ENCODE measurements at places on chromosomes 13 and 19. TPM values are rescaled to one million over a fixed set of nuclear protein-coding genes. Genes with fewer than 3 reads are reported as not detected.

GRCh38 chr19:55460670-55461258 lies 678 bp downstream of the ISOC2 start:
- H3K4me1 ChIP-seq, result peaks cover 25% of the 10 kb centered on the region
- no peaks in the 10 kb centered on the region for H3K36me3 ChIP-seq
- DNase-seq, result no peak
- H3K27me3 ChIP-seq, result no peaks in the 10 kb centered on the region
- peak overlapping the region; percentile 97 for H3K4me3 ChIP-seq

DNA sequence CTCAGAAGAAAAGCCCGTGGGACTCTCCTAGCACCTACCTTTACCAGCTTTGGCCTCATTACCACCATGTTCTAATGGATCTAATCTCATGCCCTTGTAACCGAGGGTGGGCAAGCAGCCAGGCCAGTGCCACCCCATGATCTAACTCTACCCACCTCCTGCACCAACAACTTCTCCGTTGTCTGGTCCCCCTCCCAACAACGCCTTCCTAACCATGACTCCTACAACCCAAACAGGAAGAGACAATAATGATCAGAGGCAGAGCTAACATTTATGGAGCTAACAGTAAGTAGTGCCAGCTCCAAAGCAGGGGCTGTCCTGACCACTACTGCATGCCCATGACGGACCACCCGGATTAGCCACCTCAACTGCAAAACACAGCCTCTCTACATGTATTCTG lies 3.5 kb downstream of the USP12 start:
- peak overlapping the region; percentile 29 for H3K4me3 ChIP-seq
- no peak for DNase-seq

- H3K36me3 ChIP-seq, result no peaks in the 10 kb centered on the region
- peaks cover 16% of the 10 kb centered on the region for H3K27me3 ChIP-seq
- H3K4me3 ChIP-seq, result no peak overlapping the region
- no peaks in the 10 kb centered on the region for H3K4me1 ChIP-seq
These were observed 36.6 kb downstream of the MYH14 start for GRCh38 chr19:50239921-50240590.

Gene LILRB5
- not detected for polyA plus RNA-seq

DNA sequence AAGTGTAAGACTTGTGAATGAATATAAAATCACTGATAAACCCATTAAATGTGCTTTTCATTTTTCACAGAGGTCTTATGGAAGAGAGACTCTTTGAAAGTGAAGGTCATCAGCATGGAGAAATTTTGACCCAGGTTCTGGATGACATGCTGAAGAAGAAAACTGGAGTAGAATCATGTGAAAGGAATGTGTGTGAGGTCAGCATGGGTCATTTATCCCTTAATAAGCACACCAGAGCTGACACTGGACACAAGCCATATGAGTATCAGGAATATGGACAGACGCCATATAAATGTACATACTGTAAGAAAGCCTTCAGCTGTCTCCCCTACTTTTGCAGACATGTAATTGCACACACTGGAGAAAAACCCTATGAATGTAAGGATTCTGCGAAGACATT lies 29.0 kb downstream of the ZNF20 start:
- H3K4me1 ChIP-seq, result no peaks in the 10 kb centered on the region
- H3K27ac ChIP-seq, result no peak overlapping the region
- no peaks in the 10 kb centered on the region for H3K27me3 ChIP-seq

DNA sequence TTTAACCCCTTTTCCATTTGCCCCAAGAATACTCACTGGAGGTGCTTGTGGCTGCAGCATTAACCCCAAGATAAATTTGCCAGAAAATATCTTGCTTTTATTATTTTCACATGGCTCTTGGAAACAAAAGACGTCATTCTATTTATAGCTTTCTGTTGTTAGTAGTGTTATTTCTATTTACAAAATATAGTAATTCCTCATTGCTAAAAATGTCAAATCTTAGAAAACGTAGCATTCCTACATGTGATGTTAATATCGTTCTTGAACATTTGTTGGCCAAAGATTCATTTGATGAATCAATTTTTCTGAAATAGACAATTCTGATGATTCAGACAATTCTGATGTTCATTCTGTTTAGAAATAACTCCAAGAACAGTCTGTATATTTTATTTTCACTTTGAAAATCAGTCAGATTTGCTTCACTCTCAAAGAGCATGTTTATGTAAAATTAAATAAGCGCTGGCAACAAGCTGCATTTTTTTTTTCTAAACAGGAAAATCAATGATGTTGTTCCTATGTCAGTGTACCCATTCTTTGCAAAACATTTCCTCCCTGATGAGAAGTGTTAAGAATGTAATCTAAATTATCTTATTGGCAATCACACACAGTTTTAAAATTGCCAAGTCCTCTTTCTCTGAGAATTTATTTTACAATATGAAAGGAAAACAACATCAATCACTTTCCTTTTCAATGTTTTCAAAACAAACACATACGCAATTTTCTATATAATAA lies 334.0 kb downstream of the KCTD12 start:
- no peak overlapping the region for H3K4me3 ChIP-seq
- DNase-seq, result no peak
- H3K36me3 ChIP-seq, result no peaks in the 10 kb centered on the region
- no peaks in the 10 kb centered on the region for H3K27me3 ChIP-seq
- no peaks in the 10 kb centered on the region for H3K4me1 ChIP-seq

Measured in naive B cell (primary cell).